Stimulated activated CD4-positive, alpha-beta T cell treated with anti-CD3 and anti-CD28 coated beads, Interleukin-15, amount 100 ng/mL, for 48 hours (primary cell): ENCODE measurements at places on chromosomes 11 and 22.

DNA sequence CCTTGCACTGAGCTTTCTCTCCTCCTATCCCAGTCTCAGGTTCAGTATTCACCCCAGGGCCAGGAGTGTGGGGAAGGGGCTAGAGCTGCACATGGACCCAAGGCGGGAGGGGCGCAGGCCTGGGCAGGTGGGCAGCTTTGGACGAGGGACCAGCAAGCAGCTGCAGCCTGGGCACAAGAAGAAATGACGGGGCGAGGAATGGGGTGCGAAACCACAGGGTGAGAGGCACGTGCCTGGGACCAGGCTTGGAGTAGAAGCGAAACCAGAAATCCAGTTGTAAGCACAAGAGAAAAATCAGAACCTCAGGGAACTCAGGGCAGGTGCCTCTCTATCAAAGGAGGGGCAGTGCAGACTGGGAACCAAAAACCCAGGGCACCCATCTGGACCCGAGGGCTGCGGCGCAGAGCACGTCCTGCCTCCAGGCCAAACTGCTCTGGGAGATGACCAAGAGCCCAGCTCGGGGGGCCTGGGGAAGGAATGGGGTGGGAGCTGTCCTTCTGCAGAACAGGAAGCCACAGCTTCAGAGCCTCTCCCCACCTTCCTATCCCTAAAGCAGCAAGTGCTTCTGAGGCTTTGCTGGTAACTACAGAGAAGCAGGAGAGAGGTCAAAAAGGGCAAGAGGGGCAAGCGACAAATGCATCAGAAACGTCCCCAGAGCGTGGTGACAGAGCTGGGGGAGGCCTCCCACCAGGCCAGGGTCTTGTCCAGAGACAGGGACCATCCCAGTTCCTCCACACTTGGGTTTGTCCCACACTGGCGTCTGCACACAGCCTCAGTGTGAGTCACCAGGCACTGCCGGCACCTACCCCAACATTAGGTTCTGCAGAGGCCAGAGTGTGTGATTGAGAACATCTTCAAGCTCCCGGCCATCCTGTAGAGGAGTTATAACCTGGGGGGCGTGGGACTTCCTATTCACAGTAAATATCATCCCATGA is 18.3 kb upstream of the TMPRSS4 start:
- DNase-seq: no peak

- DNase-seq: no peak
Observed at GRCh38 chr11:27926486-27926885, 181.5 kb downstream of the KIF18A start.

GRCh38 chr22:48665311-48665995 is 1162.2 kb downstream of the BRD1 start:
- no peak for DNase-seq

DNA sequence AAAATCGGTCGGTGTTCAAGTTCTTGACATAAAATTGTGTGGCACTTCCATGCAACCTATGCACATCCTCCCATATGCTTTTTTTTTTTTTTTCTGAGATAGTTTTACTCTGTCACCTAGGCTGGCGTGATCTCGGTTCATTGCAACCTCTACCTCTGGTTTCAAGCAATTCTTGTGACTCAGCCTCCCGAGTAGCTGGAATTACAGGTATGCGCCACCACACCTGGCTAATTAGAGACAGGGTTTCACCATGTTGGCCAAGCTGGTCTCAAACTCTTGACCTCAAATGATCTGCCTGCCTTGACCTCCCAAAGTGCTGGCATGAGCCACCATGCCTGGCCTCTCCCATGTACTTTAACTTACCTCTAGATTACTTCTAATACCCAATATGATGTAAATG is 15.0 kb downstream of the GLB1L3 start:
- no peak for DNase-seq

DNA sequence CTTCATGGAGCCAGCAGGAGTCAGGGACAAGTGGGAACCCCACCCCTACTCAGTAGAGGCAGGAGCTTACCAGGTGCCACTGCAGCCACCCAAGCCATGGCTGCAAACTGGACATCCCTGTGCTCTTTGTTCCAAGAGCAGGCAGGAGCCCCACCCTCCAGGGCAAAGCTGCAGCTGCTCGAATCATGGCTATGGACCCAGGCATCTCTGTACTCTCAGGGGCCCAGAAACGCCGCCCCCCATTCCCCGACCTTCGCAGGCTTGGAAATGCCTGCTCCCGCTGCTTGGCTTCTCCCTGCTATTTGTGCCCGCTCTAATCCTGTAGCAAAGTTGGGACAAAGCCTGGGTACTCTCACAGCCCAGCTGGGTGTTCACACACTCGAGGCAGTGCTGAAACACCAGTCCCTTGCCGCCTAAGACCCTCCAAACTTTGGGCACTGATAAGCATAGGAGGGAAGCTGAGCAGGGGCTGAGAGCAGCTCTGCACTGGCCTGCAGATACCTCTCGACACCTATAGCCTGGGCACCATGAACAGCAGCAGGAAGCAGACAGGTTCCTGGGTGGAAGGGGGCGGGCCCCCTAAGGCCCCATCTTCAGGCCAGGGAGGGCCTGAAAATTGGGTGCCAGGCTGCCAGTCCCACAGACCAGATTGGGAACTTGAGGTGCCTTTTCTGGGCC is 402.4 kb downstream of the LRRC4C start:
- DNase-seq: no peak

- no peak for DNase-seq
Observed at GRCh38 chr11:116366980-116367645, 405.7 kb downstream of the BUD13 start.

DNA sequence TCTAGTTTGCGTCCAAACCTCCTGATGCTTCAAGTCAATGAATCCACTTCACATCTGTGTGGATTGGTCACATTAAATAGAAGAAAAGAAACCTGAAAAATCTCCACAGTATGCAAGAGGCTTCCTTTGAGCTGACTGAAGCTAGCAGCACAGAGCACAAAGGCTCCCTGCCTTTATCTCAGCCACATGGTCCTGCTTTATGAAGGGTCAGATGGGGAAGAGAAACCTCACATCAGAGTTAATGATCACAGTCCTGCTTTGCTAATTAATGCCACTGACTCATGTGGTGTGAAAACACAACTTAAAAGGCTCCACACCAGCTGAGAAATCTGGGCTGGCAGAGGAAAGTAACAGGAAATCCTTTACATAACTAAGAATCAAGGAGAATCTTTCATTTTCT is 1291.0 kb downstream of the LRRC4C start:
- DNase-seq: no peak

GRCh38 chr11:100790073-100790472 is 103.0 kb downstream of the ARHGAP42 start:
- no peak for DNase-seq

DNA sequence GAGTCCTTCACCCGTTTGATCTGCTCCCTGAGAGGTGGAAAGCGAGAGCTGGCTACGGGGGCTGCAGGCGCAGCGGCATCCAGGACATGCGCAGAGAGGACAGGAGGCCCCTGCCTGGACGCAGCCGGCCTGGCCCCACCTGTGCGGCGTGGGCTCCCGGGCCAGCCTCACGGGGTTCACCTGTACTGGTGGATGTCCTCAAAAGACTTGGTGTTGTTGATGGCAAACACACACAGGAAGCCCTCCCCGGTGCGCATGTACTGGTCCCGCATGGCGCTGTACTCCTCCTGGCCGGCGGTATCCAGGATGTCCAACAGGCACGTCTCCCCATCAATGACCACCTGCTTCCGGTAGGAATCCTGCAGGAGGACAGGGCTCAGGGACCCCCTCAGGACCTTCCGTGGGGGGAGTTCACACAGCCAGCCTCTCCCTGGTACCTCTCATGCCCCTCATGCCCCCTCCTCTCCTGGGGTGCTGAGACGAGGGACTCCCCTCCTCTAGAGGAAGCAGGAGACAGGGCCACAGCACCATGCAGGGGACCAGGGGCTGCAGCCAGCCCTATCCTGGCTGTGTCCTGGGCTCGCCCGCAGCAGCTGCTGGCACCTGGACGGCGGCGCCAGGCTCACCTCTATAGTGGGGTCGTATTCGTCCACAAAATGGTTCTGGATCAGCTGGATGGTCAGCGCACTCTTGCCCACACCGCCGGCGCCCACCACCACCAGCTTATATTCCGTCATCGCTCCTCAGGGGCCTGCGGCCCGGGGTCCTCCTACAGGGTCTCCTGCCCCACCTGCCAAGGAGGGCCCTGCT is 1.6 kb downstream of the HRAS start:
- no peak for DNase-seq

GRCh38 chr11:65922565-65922964 is 3.3 kb downstream of the DRAP1 start:
- DNase-seq: no peak

GRCh38 chr11:35253237-35253636 is 114.3 kb downstream of the CD44 start:
- no peak for DNase-seq

- no peak for DNase-seq
Observed at GRCh38 chr11:94791216-94791889, 23.2 kb downstream of the AMOTL1 start.

DNA sequence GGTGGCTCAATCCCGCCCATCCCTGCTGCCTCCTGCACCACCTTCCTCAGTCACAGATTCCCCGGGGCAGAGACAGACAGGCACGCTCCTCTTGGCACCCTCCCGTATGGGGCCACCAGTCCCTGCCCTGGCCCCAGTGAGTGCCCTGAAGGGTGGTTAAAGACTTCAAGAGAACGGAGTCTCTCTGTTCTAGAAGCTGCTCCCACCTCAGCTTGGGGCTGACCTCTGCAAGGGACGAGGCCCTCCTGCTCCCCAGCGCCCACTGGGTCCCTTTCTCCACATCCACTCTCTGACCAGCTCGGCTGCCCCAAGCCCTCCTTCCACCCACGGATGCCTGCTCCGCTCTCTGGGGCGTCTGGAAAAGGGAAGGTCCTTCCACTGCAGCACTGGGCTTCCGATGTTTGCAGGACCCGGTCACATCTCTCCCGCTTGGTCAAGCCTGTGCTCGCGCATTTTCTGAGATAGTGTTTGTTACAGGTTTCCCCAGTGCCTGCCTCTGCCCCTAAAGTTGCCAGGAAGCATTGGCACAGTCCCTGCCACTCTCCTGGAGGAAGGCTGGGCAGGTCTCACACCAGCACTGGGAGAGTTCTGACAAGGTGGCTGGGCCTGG is 1487.9 kb downstream of the TBC1D22A start:
- no peak for DNase-seq

- DNase-seq: no peak
Observed at GRCh38 chr11:85699957-85700741, 14.2 kb upstream of the CCDC89 start.

GRCh38 chr11:40027720-40028119 is 1431.7 kb downstream of the LRRC4C start:
- no peak for DNase-seq

DNA sequence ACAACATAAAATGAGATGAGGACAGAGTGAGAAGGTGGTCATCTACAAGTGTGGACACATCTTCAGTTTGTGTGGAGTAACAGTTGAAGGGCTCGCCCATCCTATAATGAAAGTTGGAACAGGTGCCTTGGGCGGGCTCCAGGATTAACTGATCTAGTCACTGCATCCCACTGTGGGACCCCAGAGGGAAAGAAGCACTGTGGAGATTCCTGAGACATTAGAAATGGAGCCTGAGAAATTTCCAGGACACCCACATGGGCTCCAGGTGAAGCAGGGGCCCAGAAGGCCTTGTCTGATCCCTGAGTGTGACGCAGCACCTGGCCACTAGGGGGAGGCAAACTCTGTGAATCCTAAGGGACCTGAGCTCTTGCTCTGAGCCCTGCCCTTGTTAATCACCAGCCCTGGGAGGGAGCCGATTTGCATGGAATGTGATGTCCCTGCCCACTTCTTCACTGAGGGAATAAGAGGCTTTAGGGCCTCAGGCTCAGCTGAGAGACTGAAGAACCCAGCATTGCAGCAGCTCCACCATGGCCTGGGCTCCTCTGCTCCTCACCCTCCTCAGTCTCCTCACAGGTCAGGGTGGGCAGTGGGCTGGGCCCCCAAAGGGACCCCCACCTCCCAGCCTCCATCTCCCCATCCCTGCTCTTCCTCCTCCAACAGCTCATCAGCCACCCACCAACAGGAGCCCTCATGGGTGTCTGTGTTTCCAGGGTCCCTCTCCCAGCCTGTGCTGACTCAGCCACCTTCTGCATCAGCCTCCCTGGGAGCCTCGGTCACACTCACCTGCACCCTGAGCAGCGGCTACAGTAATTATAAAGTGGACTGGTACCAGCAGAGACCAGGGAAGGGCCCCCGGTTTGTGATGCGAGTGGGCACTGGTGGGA is 98.4 kb downstream of the VPREB1 start:
- peak; percentile 57 for DNase-seq

DNA sequence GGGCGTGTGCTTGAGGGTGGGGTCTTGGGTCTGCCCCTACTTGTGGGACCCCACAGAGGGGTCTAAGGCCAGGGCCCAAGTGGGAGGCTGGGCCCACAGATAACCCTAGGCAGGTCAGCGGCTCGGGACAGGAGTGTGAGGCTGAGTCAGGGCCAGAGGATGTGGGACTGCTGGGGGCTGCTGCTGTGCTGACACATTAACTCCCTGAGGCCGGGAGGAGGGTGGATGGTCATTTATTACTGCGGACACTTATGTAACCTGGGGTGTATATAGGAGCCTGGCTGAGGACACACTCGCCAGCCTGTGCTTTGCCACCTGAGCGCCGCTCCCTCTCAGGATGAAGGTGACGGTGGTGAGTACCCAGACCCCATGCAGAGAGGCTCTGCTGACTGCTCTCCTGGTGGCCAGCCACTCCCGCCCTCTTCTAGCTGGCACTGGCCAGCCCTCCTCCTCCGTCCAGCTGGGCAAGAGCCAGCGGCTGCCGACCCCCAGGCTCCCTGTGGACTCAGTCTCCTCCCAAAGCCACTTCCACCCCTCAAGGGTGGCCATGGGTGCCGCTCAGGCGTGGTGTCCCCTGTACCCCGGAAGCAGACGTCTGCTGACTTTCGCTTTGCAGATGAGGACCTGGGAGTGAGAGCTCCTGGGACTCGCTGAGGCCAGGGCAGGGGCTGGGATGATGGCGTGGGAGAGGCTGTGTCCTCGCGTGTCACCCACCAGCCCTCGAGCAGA is at the start of gene MIOX:
Gene MIOX (plus strand): TSS at position 299 of the 729 bp plus-strand sequence. CDS start 39 bp downstream, at position 338.
- DNase-seq: no peak

DNA sequence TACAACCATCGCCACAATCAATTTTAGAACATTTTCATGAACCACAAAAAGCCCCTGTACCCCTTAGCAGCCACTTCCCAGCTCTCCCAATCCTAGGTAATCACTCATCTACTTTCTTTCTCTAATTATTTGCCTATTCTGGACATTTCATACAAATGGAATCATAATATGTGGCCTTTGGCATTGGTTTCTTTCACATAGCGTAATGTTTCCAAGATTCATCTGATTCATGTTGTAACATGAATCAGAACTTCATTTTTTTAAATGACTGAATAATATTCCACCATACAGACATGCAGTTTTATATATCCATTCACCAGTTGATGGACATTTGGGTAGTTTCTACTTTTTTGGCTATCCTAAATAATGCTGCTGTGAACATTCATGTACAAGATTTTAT is 56.2 kb upstream of the RCN1 start:
- no peak for DNase-seq
